Stimulated activated CD4-positive, alpha-beta T cell treated with anti-CD3 and anti-CD28 coated beads, Interleukin-2, amount 100 ng/mL, for 24 hours (primary cell): ENCODE measurements at places on chromosomes 6 and 20.

DNA sequence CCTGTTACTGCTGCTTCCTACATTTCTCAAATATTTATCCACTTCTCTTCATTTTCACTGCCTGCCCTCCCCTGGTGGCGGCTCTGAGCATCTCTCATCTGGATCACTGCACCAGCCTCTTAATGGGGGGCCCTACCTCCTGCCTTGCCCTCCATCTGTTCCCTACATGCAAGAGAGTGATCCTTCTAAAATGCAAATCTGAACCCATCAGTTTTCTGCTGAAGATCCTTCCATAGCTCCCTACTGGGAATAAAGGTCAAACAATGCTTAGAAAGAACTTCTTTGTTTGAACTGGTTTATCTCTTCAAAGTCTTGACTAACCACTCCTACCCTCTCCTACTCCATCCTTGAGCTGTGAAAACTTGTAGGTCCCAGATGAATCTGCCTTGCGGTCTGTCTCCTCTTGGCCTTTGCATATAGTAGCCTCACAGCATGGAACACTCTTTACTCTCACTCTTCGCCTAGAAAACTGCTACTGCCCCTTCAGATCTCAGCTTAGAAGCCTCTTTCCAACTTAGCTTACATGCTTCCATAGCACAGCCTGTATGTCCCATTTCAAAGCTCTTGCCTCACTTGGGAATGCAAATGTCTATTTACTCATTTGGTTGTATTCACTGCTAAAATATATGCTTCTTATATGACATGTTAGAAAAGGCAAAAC, 119.3 kb downstream of the QRSL1 start:
- DNase-seq, result no peak

DNA sequence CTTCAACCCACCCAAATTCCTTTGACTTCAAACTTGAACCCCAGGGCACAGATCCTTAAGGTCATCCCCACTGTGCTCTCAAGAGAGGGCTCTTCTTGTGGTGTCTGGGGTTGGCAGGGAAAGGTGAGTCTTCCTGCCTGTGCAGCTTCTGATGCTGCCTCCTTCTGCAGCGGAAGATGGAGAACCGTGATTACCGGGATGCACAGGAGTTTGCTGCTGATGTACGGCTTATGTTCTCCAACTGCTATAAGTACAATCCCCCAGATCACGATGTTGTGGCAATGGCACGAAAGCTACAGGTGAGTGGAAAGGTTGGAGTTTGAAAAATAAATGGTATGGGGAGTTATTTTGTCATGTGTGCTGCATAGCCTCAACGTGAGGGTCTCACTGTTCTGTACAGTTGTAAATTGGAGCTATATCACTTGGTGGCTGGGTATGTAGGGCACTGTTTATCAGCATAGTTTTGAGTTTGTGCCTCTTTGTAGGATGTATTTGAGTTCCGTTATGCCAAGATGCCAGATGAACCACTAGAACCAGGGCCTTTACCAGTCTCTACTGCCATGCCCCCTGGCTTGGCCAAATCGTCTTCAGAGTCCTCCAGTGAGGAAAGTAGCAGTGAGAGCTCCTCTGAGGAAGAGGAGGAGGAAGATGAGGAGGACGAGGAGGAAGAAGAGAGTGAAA, 9.0 kb downstream of the BRD2 start:
- no peak for DNase-seq

DNA sequence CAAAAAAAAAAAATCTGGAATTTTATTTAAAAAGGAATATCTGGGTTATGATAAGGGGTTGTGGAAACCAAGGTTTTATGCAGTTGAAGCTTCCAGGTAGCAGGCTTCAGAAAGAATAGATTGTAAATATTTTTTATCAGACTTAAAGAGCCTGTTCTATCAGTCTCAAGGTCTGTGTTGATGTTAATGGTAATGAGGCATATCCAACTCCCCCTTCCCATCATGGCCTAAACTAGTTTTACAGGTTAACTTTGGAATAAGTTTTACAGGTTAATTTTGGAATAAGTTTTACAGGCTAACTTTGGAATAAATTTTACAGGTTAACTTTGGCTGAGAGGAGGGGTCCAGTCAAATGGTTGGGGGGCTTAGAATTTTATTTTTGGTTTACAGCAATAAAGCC, 92.4 kb downstream of the CD24 start:
- DNase-seq, result no peak

DNA sequence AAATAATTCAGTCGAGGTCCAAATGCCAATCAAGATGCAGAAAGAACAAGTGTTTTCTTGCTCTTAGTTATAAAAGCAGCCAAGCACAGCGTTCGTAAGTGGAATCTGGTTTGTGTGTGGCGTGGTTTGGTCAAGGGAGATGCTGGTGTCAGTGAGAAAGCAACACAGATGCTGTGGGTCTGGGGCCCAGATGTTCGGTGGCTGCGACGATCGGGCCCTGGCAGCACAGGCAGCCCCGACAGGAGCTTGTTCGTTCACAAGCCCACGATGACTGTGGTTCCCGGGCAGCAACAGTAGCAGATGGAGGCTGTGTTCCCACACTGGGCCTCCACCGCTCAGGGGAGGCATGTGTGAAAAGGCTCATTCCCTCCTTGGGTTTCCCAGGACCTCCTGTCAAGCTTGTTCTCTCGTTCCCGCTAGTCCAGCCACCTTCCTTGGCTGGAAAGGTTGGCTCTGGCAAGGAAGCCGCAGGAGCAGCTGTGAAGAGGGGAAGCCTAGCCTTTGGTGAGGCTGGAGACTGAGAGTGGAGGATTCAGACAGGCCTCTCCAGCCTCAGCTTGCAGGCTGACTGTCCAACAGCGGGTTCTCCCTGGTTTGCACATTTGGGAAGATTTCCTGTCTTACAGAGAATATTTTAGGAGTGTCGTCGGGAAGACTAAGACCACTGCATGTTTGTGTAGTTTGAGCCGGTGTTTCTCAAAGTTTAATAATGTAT, 304.7 kb downstream of the QKI start:
- DNase-seq, result no peak

DNA sequence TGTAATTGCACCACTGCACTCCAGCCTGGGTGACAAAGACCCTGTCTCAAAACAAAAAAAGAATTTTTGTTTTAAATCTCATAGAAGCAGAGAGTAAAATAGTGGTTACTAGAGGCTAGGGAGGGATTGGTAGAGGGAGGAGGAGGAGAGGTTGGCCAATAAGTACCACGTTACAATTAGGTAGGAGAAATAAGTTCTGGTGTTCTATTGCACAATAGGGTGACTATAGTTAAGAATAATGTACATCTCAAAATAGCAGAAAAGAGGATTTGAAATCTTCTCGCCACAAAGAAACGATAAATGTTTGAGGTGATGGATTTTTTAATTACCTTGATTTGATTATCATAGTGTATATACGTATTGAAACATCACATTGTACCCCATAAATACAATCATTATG, 27.1 kb upstream of the TOP1 start:
- no peak for DNase-seq

DNA sequence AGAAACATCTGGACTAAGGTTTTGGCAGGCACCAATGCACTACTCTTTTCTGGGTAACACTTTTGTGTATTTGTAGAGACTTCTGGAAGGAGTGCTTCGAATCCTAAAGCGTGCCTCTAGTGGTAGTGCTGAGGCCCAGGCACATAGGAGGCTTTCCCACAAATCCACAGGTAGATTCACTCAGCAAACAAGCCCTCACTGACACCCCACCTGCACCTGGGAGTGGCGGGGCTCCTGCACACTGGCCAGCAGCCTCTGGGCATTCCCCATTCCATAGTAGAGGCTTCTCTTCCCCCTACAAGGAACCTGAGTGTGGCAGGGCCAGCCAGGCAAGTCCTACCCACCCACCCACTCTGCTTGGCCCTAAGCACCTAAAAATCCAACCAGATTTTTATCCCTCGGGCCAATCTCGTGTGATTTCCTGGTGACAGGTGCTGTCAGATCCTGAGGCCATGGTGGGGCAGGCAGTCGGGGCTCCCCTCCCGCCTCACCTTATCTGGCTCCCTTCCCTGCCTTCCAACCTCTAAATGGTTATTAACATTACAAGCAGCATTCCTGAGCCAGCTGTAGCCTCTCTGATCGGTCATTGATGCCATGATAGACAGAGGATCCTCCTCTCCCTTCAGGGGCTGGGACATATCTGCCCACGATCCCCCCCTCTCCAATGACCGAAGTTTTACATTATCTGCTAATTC, 82.4 kb downstream of the SLC2A10 start:
- DNase-seq, result no peak

- no peak for DNase-seq
These were observed 25.1 kb downstream of the GPR63 start for GRCh38 chr6:96812077-96812703.

GRCh38 chr6:53934023-53934422, 139.2 kb downstream of the LRRC1 start:
- no peak for DNase-seq

DNA sequence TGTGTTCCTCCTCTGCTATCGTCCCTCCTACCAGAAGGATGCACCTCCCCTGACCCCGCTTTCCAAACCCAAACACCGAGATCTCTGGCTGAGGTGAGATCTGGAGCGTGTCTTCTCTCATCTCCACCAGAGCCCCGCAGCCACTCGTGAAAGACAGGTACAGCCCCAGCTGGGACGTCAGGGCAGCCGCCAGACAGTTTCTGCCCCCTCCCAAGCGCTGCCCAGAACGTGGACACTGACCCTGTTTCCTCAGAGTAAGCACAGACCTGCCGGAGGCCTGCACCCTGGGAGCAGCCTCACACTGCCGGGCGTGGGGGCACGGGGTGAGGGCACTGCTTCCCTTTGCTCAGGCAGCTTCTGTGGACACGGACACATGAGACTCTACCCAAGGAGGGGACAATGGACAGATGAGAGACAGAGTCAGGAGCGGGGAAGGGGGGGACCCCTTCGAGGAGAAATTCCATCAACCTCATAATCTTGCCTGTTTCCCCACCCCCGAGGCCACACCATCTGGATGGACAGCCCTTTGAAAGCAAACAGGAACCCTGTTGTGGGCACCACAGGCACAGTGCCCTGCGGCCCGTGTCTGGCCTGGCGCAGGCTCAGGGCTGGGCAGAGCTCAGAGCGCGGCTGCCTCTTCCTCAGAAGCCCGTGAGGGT, 210.6 kb downstream of the DLL1 start:
- no peak for DNase-seq

- no peak for DNase-seq
These were observed 53.7 kb downstream of the KLHL31 start for GRCh38 chr6:53611889-53612288.

DNA sequence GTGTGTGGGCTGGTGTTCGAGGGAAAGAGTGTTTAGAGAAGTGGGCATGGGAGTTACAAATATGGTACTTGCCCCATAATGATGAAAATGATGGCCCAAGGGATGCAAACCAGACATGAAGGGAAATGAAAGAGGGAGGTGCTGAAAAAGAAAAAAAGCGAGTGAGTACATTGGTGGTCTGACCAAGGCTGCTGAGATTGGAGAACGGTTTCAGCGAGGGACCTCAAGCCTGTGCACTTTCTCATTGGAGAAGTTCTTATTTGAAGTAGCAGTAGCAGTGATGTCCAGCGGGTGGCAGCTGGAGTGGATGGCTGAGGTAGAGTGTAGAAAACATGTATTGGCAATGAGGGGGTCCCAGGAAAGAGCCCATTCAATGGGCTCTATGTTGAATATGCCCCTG, 54.8 kb downstream of the TNFAIP3 start:
- no peak for DNase-seq

GRCh38 chr6:38730140-38730862, 15.2 kb downstream of the DNAH8 start:
- no peak for DNase-seq

GRCh38 chr6:42316981-42317380, 99.3 kb upstream of the MRPS10 start:
- DNase-seq, result no peak

- no peak for DNase-seq
These were observed 40.0 kb downstream of the EFCAB8 start for GRCh38 chr20:32898729-32899128.

DNA sequence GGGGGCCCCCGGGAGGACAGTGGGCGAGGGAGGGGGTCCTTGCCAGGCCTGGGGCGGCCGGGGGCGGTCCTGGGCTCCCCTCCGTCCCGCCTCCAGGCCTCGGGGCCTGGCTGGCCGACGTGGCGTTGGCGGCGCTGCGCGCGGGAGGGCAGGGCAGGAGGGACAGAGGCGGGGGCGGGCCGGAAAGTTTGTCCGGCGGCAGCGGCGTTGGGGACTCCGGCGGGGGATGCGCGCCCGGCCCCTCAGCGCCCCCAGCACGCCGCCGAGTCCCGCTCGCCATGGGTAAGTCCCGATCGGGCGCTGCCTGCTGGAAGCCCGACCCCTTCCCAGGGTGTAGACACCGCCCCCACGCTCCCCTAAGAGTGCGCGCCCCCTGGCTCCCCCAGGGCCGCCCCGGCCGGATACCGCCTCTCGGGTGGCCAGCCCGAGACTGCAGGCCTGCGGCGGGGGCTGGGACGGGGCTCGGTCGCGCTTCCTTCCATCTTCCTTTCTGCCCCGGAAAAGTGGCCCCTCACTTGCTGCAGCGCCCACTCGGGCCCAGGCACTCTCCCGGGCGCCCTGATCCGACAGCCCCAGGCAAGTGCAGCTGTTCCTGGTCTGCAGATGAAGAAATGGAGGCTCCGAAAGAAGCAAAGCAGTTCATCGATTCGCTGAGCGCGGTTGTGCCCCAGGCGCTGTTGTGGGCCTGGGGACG, at the start of gene SLC2A10:
SLC2A10 (plus strand) TSS at position 191 of the 694 bp plus-strand sequence; CDS start at position 279, 88 bp downstream.
- no peak for DNase-seq

- no peak for DNase-seq
These were observed 48.8 kb downstream of the PRR18 start for GRCh38 chr6:166259296-166259977.

GRCh38 chr6:130577178-130577919, 211.5 kb downstream of the TMEM200A start:
- no peak for DNase-seq

DNA sequence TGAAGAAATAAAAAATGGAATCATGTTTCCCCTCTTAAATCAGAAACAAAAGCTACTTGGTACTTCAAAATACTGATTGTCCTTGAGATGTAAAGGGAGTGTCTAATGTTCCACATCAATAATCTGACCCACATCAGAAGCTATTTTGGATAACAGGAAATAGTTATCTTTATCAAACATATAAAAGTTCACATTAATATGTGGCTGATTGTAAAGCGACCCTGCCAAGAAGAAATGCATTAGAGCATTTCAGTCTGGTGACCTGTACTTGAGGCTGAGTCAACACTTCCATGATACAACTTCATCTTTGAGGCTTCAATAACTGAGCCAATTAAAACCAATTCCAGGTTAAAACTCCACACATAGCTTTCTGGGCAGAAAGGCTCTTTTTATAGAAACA, 31.8 kb downstream of the SYNE1 start:
- no peak for DNase-seq

DNA sequence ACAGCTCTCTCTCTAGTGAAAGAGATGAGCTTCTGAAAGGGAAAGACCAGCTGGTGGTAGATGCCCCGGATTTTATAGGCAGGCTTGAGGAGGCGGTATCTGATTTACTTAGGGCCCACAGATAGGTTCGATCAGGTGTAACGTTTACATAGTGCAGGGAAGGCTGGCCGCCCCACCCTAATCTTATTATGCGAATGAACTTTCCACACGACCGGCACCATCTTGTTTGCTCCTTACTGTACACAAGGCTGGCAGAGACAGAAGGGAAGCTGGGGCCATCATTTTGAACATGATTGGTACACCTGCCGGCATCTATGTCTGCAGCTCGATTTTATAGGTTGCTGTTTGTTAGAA, 212.0 kb upstream of the JARID2 start:
- no peak for DNase-seq
